ENCODE measurements at places on chromosomes 1 and 21.

- DNase-seq: peak; percentile 33
These were observed 58.7 kb upstream of the PTGS2 start for GRCh38 chr1:186738926-186739325.

DNA sequence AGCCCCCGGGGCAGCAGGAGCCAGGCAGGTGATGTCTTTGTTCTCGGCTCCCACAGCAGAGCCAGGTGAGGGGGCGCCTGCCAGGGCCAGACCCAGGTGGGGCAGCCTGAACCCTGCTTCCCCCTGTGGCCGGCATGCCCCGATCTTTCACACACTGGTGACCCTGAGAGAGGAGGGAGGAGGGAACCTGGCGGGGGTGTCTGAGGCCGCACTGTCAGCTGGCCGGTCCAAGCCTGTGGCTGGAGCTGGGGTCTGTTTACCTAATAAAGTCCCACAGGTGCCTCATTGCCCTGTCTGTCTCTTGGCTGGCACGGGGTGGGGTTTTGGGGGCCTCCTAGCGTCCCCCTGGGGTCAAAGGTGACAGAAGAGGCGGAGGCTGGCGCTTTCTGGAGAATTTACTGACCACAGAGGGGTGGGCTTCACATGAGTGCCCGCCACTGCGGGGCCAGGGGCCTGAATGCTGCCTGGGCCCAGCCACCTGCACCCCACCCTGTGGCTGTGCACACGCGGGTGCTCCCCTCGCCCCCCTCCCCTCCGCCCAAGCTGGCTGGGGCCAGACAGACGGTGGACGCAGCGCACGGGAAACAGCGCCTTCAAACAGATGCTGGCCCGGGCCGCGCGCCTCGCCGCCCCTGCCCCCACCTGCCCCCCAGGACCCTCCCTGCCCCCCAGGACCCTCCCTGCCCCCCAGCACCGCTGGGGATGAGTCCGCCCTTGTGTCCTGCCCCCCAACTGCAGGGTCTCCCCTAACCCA lies 5.8 kb downstream of the TMEM240 start:
- DNase-seq: no peak

GRCh38 chr1:177902266-177902665 lies 67.6 kb downstream of the SEC16B start:
- no peak for DNase-seq

- no peak for DNase-seq
These were observed 37.8 kb upstream of the TLR5 start for GRCh38 chr1:223180731-223181321.

- DNase-seq: no peak
These were observed at the start of gene NPPA for GRCh38 chr1:11847667-11848372. Gene NPPA, minus strand, starts transcription at chr1:11847783. Its CDS starts 99 bp downstream, at chr1:11847684.

DNA sequence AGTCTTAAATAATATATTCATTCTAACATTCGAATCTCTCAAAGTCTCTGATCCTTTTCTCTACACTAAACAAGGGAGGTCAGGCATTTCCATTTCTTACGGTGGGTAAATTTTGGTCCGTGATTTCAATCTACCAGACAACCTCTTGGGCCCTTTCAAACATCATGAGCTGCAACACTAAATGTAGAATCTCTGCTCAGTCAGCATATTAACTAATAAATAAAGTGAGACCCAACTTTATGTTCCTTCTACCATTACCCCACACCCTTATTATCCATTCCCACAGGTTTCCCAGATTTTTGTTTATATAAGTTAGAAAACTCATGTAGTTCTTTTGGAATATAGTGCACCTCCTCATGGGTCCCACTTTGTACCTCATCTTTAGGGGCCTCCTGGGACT lies 24.9 kb downstream of the SLAMF7 start:
- DNase-seq: no peak

DNA sequence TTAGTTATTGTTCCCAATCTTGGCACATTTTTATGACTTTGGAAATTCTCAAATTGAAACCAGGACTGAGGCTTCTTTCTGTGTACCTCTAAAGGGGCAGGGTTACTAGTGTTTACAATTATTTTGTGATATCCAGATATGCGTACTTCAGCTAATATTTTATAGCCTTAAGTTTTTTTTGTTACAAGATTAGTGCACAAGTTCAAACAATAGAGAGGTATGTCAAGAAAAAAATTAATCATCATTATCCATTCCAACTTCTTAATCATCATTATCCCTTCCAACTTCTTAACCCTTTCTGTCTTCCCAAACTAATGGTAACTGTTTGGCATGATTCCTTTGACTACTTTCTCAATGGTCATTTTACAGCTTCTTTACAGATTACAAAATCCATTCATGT lies 272.9 kb upstream of the C1orf105 start:
- DNase-seq: no peak

All from Kasumi-1 (cell line).